ENCODE measurements at places on chromosomes 7 and 10.

GRCh38 chr7:157009170-157009777 lies 1.2 kb downstream of the MNX1 start:
- DNase-seq = no peak

- no peak for DNase-seq
Measured at GRCh38 chr10:124403548-124403947, 15.2 kb downstream of the OAT start.

GRCh38 chr10:3784510-3785250 lies at the start of gene KLF6:
TSS of gene KLF6 (minus strand) at chr10:3785209. CDS start at chr10:3785014, 195 bp downstream.
- no peak for DNase-seq

- DNase-seq = no peak
Measured at GRCh38 chr7:95411036-95411435, 14.9 kb upstream of the PON3 start.

GRCh38 chr7:135965602-135966001 lies 11.6 kb downstream of the MTPN start:
- DNase-seq = no peak

- DNase-seq = no peak
Measured at GRCh38 chr10:128693493-128694131, 567.4 kb upstream of the MKI67 start.

- no peak for DNase-seq
Measured at GRCh38 chr7:104137971-104138370, 69.8 kb downstream of the ORC5 start.

GRCh38 chr7:105480931-105481330 lies 41.1 kb downstream of the PUS7 start:
- no peak for DNase-seq

DNA sequence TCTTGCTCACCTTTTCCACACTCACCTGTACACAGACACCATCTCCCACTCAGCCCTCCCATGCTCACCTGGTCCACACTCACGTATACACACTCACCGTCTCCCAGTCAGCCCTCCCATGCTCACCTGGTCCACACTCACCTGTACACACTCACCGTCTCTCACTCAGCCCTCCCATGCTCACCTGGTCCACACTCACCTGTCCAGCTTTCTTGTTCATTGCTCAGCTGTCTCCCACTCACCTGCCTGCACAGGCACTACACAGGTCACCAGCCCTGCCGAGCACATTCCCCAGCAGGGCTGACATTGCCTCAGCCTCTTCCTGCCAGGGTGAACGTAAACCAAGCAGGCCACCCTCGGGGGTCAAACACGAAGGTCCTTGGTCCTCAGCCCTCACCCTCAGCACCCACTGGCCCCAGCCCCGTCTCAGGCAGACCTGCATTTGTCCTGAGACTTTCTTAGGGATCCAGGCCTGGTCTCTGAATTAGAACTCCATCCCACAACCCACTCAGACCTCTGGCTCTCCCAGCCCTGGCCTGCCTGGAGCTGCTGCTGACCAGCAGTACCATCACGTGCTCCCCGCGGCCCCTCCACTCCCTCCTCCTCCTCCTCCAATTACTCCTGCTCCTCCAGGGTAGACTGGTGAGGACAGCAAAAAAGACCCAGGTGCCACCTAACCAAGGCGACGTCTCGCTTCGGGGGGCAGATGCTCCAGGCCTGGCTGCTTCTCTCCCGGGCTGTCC lies 12.8 kb upstream of the DNAAF5 start:
- DNase-seq = no peak

- DNase-seq = no peak
Measured at GRCh38 chr7:29363636-29364425, 169.3 kb downstream of the CHN2 start.

- no peak for DNase-seq
Measured at GRCh38 chr7:30658479-30659074, 23.7 kb downstream of the CRHR2 start.

DNA sequence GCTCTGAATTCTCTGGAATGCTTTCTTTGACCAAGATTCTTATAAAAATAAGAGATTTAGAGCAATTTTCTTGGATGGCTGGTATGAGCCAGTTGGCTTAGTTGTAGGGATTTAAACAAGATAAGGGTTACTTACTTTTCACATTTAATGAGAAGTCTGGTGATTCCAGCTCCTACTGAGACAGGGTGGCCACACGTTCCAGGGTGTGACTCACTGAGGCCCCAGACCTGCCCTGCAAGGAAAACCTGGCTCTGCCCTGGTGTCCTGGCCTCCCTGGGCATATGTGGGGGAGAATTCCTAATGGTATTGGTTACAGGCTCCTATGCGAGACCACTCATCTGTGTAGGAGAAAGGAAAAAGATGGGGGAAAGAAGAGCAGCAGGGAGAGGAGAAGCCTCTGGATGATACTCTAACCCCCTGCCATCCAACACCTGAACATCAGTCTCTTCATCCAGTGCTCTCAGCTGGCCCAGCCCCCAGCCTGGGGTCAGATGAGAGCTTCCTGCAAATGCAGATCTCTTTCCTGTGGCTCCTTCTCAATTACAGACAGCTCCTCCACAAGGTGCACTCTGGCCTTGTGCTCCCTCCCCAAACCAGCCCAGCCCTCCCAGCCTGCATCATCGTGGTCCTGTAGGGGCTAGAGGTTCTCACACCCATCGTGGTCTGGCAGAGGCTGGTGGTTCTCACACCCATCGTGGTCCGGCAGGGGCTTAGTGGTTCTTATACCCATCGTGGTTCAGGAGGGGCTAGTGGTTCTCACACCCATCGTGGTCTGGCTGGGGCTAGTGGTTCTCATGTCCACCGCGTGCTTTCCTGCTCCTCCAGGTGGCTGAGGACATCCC lies 139.9 kb downstream of the EGFR start:
- DNase-seq = no peak

GRCh38 chr7:141748396-141748795 lies 10.2 kb downstream of the SSBP1 start:
- DNase-seq = no peak

- DNase-seq = no peak
Measured at GRCh38 chr7:158239290-158239981, 348.2 kb downstream of the PTPRN2 start.

DNA sequence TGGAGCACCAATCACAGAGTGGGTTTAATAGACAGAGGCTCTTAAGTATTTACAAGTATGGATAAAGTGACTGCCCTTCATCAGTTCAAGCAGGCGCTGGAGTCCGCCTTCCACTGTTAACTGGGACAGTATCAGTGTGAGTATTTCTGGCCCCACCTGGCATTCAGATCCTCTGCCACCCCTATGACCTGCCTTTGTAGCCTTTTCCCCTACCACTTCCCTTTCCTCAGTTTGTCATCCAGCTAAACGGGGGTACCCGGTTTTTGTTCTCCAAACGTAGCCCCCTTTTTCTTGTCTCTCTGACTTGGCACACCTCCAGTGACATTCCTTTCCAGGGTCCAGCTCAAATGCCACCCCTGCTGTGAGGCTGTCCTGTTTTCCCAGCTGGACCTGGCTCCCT lies 134.4 kb downstream of the SNX10 start:
- no peak for DNase-seq

DNA sequence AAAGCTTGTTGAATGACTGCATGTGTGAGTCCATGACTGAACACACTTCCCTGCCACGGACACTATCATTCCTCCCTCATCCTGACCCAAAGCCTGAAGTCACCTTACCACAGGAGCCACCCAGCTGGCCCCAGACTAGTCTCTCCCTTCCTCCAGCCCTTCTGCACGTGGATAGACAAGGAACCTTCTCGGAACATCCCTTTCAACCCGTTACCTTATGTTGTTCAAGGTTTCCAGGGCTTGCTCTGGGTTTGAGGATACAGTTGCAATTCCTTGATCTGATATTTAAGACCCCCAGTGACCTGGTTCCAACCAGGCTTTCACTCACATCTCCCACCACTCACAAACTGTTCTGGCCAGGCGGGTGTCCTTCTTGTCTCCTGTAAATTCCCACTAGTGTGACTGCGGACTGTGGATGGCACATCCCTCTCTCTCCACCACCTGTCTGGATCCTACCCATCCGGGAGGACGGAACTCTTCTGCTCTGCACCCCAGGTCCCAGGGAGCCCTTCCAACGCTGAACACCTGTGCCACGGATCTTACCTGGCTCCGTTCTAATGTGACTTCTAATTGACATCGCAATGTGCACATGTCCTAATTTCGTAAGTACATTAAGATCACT lies 62.5 kb downstream of the HIPK2 start:
- DNase-seq = no peak

DNA sequence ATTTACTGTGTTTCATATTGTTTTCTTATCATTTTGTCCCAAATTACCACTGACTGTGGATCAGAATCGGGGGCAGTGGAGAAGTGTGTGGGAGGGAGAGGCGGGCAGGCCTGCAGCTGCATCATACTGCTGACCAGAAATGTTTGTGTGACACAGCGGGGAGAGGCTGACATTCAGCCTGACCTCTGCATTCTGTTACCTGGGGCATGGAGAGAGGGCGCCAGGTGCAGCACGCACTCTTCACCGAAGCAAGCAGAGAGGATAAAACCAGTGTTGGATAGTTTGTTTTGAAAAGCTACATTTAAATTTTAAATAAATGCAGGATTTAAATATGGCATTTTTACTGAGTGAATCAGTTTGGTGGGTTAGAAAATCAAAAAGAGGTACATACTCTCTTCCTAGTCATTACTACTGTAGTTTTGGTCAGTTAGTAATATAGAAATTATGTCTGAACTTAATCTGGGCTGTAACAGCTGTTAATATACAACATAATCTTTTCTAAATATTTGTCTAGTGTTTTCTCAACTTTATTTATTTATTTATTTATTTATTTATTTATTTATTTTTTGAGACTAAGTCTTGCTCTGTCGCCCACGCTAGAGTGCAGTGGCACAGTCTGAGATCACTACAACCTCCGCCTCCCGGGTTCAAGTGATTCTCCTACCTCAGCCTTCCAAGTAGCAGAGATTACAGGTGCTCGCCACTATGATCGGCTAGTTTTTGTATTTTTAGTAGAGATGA lies 8.8 kb upstream of the STMP1 start:
- no peak for DNase-seq

- DNase-seq = no peak
Measured at GRCh38 chr7:133265821-133266220, 12.9 kb downstream of the EXOC4 start.

Measured in esophagus squamous epithelium (tissue), 5 donors.